ENCODE measurements at places on chromosomes 2 and 18.

GRCh38 chr2:64453770-64454385 lies at the start of gene LGALSL:
LGALSL (plus strand) TSS chr2:64454162; CDS start chr2:64454546, 384 bp downstream.
- DNase-seq, result no peak

- no peak for DNase-seq
Measured at GRCh38 chr2:70141212-70141901, 49.5 kb downstream of the C2orf42 start.

DNA sequence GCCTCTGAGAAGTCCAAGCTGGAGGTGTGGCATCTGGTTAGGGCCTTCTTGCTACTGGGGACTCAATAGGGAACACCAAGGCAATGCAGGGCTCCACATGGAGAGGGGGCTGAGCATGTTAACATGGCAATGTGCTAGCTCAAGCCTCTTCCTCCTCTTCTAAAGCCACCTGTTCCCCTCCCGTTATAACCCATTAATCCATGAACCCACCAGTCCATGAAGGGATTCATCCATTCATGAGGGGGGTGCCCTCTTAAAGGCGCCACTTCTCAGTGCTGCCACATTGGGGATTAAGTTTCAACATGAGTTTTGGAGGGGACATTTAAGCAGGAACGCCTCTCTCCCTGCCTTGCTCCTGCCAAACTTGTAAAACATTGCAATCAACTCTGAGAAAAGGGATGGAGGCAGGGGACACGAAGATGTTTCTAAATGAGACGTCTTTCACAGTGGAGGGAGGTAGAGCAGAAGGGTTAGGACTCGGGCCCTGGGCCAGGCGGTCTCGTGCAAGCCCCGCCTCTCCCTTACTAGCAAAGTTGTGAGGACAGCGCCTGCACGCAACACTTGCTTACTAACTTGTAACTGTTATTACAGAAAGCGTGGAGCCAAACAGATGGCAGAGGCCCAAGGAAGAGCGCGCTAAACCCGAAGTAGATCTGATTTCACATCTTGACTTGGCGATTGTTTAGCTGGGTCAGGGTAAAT lies 118.2 kb upstream of the ZNF516 start:
- no peak for DNase-seq

DNA sequence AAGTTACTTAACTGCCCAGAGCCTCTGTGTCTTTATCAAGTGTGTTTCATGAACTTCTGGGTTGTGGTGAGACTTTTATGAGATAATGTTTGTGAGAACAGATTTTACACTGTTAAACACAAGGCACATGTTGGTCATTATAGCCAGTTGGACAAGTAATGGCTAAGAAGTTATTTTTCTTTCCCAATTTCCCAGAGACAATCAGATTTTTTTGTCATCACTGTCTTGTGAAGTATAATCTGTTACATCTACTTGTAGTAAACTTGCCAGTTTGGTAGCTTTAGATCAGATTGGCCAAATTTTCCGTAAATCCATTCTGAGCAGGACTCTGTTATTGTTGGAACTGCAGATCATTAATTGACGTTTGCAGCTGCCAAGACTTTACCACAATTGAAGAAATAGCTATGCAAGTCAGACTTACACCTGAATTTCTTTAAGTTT lies 838.8 kb downstream of the SLC4A3 start:
- no peak for DNase-seq

- DNase-seq, result no peak
Measured at GRCh38 chr2:83899271-83899670, 559.8 kb downstream of the SUCLG1 start.

- DNase-seq, result no peak
Measured at GRCh38 chr18:53489266-53489665, 735.2 kb downstream of the MBD2 start.

- DNase-seq, result no peak
Measured at GRCh38 chr2:46388881-46389280, 90.5 kb upstream of the TMEM247 start.

- no peak for DNase-seq
Measured at GRCh38 chr2:44135771-44136170, 32.9 kb upstream of the PPM1B start.

DNA sequence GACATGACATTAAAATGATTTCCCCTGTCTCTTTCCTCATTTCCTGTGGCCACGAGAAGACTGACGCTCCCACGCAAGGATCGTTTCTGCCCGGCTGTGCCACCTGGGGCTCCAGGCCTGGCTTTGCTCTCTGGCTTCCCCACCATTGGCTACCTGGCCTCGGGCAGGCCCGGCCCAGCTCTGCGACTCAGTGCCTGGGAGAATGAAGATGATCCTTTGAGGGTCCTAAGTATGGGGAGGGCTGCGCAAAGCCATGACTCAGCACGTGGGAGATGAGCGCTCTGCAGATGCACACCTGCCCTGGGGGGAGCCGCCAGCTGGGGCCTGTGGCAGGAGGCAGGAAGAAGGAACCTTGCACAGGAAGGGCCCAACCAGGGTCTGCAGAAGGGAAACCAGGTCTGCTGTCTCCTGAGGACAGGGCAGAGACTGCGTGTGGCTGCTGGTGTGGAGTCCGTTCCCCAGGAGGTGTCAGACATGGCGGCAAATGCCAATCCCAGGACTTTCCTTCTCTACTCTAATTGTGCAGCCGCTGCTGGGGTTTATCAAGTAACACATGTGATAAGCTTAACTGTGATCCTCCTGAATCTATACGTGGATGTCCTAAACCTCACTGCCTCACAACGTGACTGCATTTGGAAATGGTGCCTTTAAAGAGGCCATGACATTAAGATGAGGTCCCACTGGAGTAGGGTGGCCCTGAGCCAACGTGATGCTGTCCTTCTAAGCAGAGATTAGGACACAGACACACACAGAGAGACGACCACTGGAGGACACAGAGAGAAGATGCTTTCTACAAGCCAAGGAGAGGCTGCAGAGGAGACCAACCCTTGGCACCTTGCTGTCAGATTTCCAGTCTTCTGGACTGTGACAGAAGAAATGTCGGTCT lies 32.9 kb downstream of the MBP start:
- DNase-seq, result no peak

- no peak for DNase-seq
Measured at GRCh38 chr2:8851811-8852560, 14.6 kb upstream of the KIDINS220 start.

- no peak for DNase-seq
Measured at GRCh38 chr2:29920130-29920577, 1.2 kb downstream of the ALK start.

- DNase-seq, result no peak
Measured at GRCh38 chr18:44826418-44827259, 146.0 kb downstream of the SETBP1 start.

DNA sequence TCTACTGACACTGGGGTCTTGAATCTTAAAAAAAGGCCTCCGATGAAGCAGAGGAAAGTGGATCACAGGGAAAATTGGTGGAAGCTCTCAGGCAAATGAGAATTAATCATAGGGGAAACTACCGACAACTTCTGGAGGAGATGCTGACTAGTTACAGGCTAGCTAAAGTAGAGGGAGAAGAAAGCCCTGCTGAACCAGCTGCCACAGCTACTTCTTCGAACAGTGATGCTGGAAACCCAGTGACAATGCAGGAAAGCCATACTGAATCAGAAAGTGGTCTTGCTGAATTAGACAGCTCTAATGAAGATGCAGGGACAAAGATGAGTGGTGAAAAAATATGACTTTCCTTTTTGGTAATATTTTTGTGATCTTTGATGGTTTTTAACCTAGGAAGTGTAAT lies 44.9 kb upstream of the SLC3A1 start:
- DNase-seq, result no peak

GRCh38 chr2:140186313-140186712 lies 1406.1 kb upstream of the NXPH2 start:
- no peak for DNase-seq

DNA sequence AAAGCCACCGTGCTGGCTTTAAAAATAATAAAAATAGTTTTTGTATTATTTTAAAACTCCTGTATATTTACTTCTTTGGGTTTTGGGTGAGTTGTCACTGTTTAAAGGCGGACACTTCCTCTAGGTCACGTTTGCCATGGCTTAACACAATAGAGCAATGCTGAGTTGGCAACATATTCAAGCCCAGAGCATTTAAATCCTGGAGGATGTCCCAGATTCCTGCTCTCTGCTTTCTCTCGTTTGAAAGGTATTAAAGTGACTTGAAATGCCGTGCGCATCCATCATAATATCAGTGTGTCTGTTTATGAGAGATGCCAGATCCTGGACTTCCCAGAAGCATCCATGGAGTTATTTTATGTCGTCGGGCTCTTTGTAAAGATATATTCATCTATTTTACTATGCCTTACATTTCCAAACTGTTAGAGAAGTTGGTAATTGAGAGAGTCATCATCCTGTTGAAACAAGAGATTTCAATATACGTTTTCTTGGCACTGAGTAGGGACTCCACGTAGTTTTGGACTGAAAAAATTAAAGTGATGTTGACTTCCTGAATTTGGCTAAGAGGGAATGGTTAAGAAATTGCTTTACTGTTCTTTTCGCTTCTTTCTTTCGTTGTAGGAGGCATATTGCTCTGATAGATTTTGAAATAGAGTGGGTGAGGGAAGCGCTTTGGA lies 150.6 kb downstream of the ZNF236 start:
- DNase-seq, result no peak

DNA sequence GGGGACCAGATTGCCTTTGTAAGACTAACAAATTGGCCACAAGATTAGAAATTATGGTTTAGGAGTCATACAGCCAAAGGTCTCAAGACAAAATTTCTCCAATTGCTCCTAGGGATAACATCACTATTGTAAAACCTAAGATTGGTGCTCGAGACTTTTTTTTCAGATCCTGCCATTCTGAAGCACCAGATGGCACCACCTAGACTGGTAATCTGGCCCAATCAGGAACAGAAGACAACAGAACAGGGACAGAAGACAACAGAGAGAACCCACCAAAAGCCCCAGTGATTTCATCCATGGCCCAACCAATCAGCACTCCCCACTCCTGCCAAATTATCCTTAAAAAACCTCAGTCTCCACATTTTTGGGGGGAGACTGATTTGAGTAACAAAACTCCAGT lies 66.8 kb downstream of the LINC00305 start:
- no peak for DNase-seq

DNA sequence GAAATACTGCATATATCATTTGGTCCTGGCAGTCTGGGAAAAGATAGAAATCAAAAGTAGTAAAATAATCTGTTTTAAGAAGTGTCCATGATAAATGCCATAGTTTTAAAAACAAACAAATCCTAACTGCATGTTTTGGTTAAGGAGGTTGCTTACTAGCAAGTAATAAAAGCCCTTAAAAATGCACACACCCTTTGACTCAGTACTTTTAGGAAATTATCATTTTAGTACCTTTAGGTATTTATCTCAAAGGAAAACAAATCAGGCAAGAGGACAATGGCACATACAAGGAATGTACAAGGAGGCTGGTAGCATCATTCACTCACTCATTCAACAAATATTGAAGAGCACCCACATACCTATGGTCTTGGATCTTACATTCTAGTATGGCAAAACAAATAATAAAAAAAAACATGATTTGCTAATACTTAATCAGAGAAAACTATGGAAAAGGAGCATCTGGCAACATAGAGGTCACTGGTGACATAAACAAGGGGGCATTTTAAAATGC lies 67.6 kb downstream of the OLA1 start:
- DNase-seq, result no peak

DNA sequence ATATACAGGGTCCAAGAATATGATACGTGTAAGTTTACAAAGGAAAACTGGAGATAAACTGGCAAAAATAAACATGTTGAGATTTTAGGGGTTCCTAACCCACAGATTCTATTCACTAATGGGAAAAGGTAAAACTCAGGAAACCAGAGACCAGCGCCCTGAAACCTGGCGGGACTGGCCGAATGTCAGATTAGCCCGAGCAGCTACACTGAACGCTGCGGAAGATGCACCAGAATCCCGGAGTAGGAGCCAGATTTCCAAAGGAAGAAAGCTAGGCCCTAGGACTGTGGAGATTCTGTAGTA lies 679 bp upstream of the WDR75 start:
- DNase-seq, result peak; percentile 18

DNA sequence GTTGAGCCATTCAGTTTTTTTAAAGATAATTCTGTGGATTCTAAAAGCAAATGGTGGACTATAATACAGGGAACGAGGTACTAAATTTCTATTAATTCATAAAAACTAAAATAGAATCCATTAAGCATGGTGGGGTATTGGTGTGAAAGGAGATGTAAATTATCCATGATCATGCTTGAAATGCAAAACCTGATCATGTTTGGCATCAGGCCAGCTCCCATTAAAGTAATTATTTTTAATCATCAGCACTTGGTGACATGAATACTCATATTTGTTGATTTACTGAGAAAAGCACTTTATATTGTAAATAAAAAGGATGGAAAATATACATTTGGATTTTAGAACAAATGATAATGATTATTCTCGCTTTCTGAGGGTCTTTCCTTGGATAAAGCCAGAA lies 232.3 kb upstream of the MEIS1 start:
- no peak for DNase-seq

DNA sequence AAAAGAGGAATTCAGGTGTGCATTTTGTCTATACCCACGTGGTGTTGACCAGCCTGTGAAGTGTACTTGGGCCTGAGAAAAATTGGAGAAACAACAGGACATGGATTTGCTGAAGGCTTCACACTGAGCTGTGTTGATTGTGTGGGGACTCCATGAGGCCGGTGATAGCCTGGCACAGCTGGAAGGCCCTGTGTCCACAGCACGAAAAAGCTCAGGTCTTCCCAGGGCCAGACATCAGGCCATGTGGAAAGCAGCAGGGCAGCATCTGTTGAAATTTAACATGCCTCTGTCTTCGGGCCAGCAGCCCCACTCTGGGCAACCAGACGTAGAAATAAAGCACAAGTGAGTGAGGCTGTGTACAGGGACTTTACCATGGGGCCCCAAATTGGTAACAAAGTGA lies 84.1 kb downstream of the HS6ST1 start:
- DNase-seq, result no peak

GRCh38 chr18:43786893-43787292 lies 509.6 kb upstream of the SYT4 start:
- no peak for DNase-seq

DNA sequence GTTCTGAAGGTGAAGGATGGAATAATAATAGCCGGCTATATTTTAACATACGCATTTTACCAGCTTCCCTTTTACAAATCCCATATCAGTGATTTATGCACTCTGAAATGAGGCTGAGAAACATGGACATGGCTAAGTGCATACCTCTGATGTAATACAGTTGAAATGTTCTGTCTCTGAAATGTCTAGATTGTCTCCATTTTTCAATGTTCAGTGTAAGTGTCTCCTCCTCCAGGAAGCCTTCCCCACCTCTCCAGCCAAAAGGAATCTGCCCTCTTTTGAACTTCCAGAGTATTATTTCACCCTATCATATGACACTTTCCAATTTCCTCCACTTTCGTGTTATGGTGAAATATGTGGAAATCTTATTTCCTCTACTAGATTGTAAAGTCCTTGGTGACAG lies 29.5 kb upstream of the ME2 start:
- DNase-seq, result no peak

GRCh38 chr2:195505701-195506100 lies 151.3 kb upstream of the SLC39A10 start:
- no peak for DNase-seq

DNA sequence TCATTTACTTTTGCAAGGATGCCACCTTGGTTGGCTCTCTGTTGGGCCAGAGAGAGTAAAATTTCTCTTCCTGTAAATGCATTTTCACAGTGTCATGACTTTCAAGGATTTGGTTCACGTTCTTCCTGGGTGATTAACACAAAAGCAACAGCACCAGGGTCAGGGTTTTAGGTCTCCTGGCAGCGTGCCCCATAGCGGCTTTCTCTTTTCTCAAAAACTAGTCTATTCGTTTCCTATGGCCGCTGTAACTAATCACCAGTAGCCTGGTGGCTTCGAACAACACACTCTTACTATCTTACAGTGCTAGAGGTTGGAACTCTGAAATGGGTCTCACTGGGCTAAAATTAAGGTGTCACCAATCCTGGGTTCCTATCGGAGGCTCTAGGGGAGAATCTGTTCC lies 56.3 kb upstream of the ACMSD start:
- DNase-seq, result no peak
